Left colon (tissue), 2 donors: ENCODE measurements at places on chromosomes 7 and 10. TPM values are rescaled to one million over a fixed set of nuclear protein-coding genes. Genes with fewer than 3 reads are reported as not detected.
A peak's percentile ranks its signal among the peaks of the same experiment; 100 is the strongest.

The PNLIPRP1 gene
- total RNA-seq: 0.82 TPM

The SYT15 gene
- 1.4 TPM for total RNA-seq

The BAIAP2L1 gene
- total RNA-seq: 67.2 TPM

- no peak for DNase-seq
Measured at GRCh38 chr10:123558651-123559050, 107.5 kb upstream of the GPR26 start.

DNA sequence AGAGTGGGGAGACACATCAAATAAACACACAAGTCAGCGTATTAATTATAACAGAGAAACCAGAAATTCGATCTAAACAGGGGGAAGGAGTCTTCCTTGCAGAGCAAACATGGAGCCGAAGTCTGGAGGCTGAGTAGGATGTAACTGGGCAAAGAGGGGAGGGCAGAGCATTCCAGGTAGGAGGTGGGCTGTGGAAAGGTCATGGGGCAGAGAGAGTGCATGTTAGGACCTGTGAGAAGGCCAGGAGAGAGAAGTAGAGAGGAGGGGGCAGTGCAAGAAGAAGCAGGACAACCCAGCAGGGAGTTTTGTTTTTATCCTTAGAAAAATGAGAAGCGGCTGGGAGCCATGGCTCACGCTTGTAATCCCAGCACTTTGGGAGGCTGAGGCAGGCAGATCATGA lies 130.8 kb upstream of the GPR26 start:
- DNase-seq: no peak

DNA sequence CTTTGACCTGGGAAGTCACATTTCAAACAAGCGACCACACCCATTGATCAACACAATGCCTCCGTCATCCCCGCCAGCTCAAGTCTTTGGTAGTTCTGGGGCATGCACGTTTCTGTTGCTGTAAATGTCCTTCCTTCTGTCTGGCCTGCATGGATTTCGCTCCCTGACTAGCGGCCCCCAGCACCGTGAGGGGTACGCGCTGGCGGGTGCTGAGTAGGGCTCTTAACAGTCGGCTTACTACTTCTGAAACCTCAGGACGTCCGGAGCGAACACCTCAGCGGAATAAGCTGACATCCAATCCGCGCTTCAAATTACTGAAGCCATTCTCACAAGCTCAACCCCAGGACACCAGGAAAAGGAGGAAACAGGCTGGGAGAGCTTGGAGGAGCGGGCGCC lies 505 bp downstream of the NUDCD3 start:
- DNase-seq: peak; percentile 53

DNA sequence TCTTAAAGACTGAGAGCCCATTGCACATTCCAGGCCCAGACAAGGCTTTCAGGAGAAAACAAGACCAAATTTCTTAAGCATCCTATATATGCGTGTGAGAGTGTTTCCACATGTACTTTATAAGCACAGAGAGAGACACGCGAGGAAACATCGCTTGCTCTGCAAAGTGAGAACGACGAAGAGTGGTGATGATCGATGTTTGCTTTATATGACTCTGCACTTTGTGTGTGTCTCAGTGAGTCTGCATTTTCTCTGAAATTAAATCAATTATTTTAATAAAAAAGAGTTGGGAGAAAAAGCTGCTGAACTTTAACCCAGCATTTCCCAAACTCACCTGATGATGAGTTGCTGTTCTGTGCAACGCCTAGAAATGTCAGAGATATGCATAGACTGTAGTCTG lies 61.7 kb upstream of the ZMIZ1 start:
- DNase-seq: no peak
